ENCODE measurements at places on chromosomes 2 and 18.

GRCh38 chr2:48306409-48307284, 223.3 kb upstream of the STON1 start:
- DNase-seq, result no peak

DNA sequence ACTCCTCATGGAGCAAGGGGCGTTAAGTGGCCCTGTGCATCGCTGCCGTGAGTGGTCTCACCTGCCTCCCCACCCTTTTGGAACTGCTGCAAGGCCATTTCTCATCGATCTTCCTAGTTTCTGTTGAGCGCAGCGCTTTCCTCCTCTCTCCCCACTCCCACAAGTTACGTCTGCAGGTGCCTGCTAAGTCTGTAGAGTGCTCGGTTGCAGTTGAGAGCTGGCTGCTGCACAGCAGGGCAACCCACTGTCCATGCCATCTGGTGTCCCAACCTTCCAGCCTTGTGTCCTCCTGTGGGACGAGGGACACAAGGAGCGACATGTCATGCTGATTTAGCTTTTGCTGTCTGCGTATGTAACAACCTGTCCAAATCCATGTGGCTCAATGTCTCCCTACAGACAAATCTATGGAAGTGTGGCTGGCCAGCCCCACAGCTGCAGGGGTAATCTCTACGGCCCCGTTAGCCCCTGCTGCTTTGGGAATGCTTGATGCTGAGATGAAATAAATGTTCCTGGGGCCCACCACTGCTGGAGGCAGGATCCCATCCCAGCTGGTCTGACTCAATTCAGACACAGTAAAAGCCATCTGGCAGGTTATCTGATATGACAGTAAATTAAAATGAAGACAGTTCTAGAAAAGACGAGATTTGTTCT, 68.1 kb upstream of the TCF7L1 start:
- no peak for DNase-seq

- no peak for DNase-seq
These were observed 18.0 kb upstream of the GLS start for GRCh38 chr2:190862571-190862991.

DNA sequence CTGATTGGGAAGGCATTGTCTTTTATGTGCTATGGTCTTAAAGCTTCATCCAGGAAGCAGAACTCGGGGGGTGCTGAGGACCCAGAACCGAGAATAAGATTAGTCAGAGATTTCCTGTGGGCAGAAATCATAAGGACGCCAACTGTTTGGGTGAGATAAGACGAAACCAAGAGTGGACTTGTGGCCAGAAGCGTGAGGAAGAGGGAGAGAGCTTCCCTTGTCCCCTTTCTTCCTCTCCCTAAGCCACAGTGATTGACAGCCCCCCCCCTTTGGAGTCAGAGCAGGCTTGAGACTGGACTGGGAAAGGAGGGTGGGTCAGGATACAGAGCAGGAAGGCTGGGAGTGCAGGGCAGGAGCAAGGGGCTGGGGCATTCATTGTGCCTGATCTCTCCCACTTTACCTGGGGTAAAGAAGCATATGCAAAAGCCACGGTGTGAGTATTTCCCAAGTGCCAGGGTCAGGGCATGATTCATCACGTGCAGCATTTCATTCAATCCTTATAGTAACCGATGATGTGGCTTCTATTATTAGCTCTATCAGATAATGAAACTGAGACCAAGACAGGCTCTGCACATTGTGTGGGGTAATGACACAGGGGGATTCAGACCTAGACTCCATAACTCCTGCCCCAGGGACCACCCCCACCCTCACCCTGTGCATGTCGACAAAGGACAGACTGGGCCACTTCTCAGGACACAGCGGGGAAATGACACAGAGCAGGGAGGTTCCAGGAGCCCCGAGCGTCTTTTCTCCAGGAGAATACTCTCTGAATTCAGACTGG, 3.0 kb upstream of the IL1RN start:
- no peak for DNase-seq

DNA sequence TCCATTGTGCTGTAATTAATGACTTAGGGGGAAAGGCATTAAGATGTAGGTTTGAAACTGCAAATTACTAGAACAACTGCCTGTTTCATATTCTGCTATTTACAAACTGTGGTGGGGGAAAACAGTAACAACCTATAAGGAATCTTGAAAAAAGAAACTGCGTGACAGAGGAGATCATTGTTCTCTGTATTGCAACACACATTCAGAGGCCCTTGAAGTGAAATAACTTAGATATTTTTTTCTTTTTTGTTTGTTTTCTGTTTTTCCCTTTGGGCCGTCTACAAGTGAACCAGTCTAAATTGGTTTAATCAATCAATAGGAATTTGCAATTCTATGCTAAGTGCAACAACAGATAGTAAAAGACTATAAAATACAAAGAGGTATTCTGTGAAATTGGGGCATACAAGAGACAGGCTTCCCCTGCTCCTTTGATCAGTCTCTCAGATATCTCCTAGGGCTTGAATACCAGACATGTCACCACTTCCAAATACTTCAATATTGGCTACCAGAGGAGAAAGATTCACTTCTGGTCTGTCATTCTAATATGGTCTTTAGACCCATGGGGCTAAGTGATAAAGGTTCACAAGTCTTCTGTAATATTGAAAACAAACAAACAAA, 2055.1 kb upstream of the CELF4 start:
- no peak for DNase-seq

GRCh38 chr2:31275976-31276375, 42.0 kb downstream of the EHD3 start:
- no peak for DNase-seq

DNA sequence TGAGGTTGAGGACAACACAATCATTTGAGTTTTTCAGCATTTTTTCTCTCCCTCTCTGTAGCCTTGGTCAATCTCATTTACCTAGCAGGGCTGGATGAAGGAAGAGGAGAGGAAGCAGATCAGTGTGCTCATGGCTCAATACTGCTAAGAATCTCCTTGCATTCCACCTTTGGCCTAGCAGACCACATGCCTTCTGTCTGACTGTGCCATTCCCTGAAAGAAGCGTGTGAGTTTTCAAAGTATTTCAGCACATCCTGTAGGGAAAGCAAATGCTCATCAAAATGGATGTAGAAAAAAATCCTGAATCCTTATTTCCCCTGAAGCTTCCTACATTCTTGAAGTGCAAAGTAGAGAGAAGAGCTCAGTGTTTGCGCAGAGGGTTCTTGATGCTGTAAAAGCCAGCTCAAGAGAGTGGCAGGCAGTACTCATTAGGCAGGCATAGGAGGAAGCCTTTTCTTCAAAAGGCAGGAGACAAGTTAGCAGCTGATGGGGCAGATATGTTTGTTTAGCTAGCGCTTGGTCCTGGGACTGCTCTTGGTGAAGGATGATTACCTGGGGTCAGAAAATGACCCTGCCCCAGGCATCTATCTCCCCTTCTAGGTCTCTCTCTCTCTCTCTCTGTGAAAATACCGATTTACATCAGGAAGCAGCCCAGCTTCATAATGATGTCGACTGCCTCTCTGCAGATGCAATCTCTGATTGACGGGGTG, 14.4 kb upstream of the PIK3C3 start:
- DNase-seq, result no peak

DNA sequence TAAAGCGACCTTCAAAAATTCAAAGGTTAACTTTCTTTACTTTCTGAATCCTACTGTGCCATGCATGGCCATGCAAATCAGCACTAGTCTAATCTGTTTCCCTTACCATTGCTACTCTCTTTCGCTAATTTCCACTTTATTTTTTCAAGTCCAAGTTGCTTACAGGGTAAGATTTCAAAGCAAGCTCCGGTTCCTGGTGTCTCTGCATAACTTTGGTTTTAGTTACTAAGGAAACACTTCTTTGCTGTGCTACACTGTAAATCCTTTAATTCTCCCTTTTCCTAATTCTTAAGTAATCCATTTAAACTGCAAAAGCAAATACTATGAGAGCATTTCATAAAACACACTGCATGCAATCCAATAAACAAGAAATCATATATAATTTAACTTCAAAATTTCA, 383.5 kb upstream of the LYPD1 start:
- no peak for DNase-seq

DNA sequence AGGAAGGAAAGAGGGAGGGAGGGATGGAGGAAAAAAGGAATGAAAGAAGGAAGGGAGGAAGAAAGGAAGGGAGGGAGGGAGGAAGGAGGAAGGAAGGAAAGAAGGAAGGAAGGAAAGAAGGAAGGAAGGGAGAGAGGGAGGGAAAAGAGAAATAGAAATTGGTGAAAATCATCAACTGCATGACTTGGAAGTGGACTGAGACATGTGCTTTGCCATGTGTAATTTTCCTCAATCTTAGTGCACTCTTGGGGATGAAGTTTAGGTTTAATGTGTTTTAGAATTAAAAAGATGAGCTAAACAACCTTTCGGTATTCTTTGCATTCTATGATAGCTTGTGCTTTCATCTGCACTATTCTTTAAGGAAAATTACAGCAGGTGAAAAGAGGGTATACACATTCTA, 320.1 kb upstream of the GALNT5 start:
- DNase-seq, result no peak

DNA sequence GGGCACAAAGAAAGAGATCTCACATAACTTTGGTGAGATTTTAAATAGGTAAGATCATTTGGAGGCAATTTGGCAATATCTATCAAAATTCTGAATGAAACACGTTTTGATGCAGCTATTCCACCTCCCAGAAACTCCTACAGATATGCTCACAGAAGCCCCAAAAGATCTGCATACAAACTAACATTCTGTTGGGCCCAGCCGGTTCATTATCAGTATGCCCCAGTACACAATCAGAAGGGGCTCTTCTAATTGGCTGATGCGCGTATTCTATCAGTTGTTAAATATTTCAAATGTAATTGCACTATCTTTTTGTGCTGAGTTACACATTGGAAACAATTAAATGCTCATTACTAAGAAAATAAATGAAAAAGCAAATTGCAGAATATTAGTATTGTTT, 7.1 kb upstream of the TGIF1 start:
- no peak for DNase-seq

- no peak for DNase-seq
These were observed 109.9 kb downstream of the TGFA start for GRCh38 chr2:70443726-70444125.

GRCh38 chr18:5893956-5894610, 1.2 kb downstream of the TMEM200C start:
- no peak for DNase-seq

- DNase-seq, result peak; percentile 67
These were observed 207.3 kb upstream of the APCDD1 start for GRCh38 chr18:10247021-10247741.

GRCh38 chr2:133943108-133943507, 310.8 kb upstream of the MGAT5 start:
- DNase-seq, result no peak

DNA sequence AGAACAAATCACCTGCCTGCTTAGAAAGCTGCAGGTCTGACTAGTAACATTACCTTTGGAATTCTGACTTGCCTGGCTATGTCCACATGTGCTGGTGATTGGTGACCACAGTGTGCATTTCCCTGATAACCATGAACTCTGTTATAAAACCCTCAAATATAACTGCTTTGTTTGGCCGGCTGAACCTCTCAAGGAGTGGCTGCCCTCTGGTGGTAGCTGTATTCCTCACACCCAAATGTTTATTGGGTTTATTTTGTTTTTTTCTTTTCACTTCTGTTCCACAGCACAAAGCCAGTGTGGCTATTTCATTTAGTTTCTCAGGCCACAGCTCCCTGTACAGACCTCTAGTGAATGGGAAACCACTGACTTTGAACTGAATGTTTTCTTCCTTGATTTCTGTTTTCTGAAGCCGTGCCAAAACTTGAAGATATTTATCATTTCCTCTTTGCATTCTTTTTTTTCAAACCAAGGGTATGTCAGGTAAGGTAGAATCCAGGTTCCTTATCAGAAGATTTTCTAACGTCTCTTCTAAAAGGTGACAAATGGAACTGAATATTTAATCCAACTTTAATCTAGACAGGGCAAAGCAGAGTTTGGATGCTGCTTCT, 549.0 kb upstream of the VRK2 start:
- peak; percentile 26 for DNase-seq

DNA sequence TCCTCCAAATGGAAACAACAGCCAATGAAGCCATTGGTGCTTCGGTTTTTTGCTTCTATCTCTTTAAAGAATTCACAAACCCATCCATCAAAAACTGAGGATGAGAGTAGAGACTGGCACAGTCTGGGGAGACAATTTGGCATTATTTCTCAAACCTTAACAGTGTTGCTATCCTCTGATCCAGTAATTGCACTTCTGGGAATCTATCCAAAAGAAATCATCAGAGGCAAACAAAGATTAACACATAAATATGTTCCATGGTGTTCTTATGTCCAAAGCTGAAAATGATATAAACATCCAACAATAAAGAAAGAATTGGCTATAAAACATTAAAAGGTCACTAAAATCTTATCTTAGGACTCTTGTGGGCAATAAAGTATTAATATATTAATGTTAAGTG, 35.1 kb downstream of the REEP1 start:
- DNase-seq, result no peak

GRCh38 chr2:241804326-241805229, 4.4 kb upstream of the NEU4 start:
- peak; percentile 28 for DNase-seq

DNA sequence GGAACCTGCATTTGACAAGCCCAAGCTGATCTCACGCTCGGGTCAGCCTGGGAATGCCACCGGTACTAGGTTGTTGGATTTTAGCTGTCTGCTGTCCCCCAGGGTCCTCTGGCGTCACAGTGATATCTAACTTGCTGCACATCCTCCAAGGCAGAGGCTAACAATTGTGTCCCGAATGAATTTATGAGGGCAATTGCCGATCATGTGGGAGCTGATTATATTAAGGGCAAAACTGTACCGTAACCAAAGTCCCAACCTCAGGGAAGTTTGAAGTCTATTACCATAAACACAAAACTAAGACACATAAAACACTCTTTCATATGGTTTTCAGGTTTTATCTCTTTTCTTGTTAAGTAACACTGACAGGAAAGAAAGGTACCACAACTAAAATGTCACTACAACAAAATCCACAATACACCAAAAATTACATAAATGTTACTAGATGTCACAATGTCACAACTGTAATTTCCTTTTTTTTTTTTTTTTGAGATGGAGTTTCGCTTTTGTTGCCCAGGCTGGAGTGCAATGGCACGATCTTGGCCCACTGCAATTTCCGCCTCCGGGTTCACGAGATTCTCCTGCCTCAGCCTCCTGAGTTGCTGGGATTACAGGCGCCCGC, 6.7 kb downstream of the UXS1 start:
- no peak for DNase-seq

- DNase-seq, result no peak
These were observed 800.5 kb downstream of the CBLN2 start for GRCh38 chr18:71743634-71744033.

DNA sequence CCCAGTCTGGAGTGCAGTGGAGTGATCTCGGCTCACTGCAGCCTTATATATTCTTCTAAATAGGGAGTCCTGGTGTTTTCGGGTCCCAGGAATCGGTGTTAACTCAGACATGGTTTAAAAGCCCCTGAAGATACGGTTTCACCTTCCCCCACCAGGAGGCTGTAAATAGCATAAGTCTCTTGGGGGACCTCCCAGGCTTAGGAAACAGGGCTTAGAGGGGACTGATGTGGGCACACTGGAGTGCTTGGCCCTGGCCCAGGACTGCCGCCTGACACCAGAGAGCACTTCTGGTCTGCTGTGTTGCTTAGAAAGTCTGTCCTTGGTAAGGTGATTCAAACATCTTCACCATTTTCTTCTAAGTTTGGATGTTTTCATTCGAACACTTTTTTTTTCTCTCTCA, 39.7 kb upstream of the MAP4K4 start:
- no peak for DNase-seq

GRCh38 chr2:73697606-73698005, 39.5 kb downstream of the TPRKB start:
- DNase-seq, result no peak

- no peak for DNase-seq
These were observed 104.8 kb downstream of the COLEC12 start for GRCh38 chr18:395456-396250.

Data from ovary (tissue), 10 donors.